Activated CD8-positive, alpha-beta T cell treated with anti-CD3 and anti-CD28 coated beads, Interleukin-2, amount 10 ng/mL, durations not matched to agents 7 days and 5 days (primary cell): ENCODE measurements at places on chromosomes 7 and 10.

DNA sequence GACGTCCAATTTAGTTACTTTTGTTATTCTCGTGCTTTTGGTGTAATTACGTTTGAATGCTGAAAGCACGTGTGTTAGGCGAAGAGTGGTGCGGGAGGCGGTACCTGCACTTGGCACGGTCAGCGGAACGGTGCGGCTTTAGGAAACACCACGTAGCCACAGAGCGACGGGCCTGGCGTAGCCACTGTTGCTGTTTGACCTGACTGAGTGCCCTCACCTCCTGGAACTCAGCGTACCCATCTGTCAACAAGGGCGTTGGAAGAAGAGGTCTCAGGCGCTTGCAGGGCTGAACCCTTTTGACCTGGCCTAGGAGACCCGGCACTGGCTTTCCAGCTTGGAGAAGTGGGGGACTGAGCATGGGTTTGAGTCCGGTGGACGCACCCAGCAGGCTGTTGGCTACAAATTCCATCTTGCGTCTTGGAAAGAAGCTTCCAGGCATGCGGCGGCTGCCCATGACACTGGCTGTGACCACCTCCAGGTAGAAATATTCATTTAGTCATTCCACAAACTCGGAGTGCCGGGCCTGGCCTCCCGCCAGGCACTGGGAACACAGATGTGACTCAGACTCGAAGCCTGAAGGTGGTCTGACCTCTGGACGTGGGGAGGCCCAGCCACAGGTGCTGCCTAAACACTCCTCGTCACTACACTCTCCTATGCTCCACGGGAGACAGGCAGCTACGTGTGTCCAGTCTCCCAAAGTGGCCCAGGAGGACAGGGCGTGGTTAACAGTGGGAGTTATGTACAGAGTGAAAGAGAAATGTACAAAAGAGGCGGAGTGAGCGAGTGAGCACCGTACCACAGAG is 22.2 kb downstream of the FAM20C start:
- no peaks in the 10 kb centered on the region for H3K36me3 ChIP-seq
- no peak for DNase-seq
- H3K4me1 ChIP-seq, result no peaks in the 10 kb centered on the region

- no peak for DNase-seq
- H3K36me3 ChIP-seq, result no peaks in the 10 kb centered on the region
Observed at GRCh38 chr7:131595699-131596098, 39.3 kb upstream of the PODXL start.

DNA sequence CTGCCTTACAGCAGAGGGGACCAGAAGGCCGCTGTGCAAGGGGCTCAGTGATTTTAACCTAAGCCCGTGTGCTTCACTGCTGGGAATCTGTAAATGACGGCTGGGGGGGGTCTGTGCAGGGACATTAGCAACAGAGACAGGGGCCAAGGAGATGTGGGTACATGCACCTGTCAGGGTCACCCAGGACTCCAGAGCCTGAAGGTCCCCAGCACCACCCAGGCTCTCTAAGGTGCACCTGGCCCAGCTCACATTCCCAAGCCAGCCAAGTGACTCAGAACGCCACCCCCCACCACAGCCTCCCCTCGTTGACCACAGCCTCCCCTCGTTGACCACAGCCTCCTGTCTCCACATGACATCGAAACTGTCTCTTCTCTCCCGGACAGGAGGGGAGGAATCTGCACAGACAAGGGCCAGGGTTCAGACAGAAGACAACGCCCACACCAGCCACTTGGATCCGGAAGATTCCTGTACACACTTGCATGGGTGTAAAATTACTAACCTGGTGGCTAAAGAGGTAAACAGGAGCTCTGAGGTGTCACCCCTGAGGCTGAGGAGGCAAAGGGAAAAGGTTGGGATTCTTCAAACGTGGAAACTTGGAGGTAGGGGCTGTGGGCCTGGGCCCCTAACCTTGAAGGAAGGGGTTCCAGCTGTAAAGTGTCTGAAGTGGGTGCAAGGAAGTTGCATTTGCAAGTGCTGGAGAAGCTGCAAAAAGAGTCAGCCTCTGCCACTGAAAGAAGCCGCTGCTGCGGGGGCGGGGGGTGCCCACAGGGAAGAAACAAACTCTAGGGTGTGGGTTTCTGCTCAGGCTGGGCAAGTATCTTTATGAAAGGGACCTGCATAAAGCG is 27.0 kb downstream of the CALML3 start:
- no peaks in the 10 kb centered on the region for H3K27me3 ChIP-seq
- H3K4me3 ChIP-seq, result peak overlapping the region; percentile 9
- peak overlapping the region; percentile 27 for H3K27ac ChIP-seq
- peaks cover 29% of the 10 kb centered on the region for H3K4me1 ChIP-seq

GRCh38 chr10:111698711-111699110 is 484.9 kb downstream of the GPAM start:
- no peak overlapping the region for H3K27ac ChIP-seq
- H3K27me3 ChIP-seq, result no peaks in the 10 kb centered on the region
- H3K4me3 ChIP-seq, result no peak overlapping the region
